NCI-H2227 treated with DMSO at 0.1 percent for 48 hours (cell line): ENCODE measurements at places on chromosomes 4 and X.

GRCh38 chr4:156830351-156830750 is 141.2 kb downstream of the PDGFC start:
- DNase-seq: no peak

- DNase-seq: peak; percentile 79
These were observed 78.2 kb upstream of the TET2 start for GRCh38 chr4:105068516-105068915.

DNA sequence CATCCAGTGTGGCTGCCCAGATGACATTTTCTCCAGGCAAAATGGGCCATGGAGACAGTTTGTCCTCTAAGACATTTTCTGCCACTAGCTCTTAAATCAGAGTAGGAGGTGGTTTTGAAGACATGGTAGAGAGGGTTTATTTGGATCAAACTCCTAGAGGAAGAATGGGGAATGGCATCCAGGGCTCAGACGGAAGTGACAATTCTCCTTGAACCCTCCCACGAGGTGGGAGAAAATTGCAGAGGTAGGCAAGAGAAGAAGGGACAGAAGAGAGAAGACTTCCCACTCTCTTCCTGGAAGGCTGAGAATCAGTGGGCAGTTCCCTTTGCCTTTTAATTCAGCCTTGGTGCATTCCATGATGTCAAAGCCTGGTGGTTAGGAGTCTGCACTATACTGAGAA is 194.0 kb downstream of the SMIM20 start:
- DNase-seq: no peak

DNA sequence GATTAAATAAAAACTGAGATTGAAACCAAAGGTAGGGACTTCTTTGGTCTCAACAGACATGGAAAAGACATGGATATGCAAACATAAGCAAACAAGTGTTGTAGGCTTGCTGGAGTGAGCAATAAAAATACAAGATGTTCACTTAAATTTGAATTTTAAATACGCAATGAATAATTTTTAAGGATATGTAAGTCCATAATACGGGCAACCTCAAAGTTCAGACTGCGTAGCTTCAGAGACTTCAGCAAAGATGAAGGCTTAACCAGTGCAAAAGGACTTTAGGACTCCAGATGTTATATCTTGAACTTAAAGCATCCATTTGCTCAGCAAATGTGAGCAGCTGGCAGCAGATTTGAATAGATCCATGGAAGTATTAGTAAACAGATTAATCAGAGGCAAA is 549.3 kb downstream of the ARAP2 start:
- no peak for DNase-seq

- DNase-seq: no peak
These were observed 682.2 kb upstream of the DIAPH2 start for GRCh38 chrX:96002431-96002830.

- peak; percentile 43 for DNase-seq
These were observed 13.6 kb upstream of the HELT start for GRCh38 chr4:185004562-185005218.

- DNase-seq: no peak
These were observed 18.4 kb upstream of the MGST2 start for GRCh38 chr4:139647184-139647583.

- no peak for DNase-seq
These were observed 6.7 kb downstream of the RAB9A start for GRCh38 chrX:13695601-13696115.

GRCh38 chr4:117893207-117893606 is 141.1 kb upstream of the NDST3 start:
- DNase-seq: no peak

DNA sequence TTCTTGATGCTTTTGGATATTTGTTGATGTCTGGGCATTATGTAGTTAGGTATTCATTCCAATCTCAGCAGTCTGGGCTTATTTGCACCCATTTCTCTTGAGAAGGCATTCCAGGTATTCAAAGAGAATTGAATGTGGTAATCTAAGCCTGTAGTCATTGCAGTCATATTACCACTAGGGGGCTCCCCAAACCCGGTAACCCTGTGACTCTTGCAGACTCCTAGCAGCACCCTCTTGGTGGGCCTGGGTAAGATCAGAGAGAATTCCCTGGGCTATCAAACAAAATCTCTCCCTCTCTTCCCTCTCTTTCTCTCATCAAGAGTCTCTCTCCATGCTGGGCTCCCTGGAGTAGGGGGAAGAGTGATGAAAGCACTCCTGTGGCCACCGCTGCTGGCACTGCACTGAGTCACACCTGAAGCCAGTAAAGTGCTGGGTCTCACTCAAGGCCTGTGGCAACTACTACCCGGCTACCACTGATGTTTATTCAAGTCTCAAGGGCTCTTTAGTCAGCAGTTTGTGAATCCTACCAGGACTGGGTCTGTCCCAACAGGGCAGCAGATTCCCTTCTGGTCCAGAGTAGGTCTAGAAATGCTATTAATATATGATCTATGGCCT is 187.7 kb upstream of the NUDT10 start:
- peak; percentile 16 for DNase-seq

- DNase-seq: no peak
These were observed 9.3 kb downstream of the CCDC160 start for GRCh38 chrX:134246282-134246681.

DNA sequence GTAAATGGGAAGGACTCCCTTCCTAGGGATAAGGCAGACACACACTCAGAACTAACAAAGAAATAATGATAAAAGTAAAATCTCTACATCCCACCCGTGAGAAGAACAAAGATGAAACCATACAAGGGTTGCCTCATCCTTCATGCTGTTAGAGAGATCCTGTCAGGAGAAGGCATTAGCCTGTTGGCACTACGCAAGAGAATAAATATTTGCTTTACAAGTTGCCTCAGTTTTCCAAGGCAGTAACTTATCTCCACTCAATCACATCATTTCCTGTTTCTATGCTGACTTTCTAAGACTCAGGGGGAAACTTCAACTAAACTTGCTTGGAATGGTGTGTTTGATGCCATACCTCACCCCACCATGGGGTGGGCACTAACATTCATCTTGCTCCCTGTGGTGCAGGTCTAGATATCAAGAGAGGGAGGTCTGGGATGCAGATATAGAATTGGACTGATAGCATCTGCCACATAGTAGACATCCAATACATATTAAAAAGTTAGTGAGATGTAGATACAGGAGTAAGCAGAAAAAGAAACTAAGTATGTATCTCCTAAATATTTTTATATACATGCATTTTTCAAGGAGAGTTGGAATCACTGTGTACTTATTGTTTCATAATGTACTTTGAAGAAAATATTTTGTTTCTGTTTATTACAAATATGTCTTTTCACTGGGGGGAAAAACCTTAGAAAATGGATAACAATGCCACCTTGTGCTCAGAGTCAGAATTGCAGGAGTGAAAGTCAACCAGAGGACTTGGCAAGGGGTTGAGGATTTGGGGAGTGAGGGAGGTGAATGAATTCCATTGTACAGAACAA is 57.2 kb upstream of the BEX4 start:
- DNase-seq: peak; percentile 61

GRCh38 chrX:31200430-31200829 is 128.6 kb upstream of the FTHL17 start:
- DNase-seq: no peak

DNA sequence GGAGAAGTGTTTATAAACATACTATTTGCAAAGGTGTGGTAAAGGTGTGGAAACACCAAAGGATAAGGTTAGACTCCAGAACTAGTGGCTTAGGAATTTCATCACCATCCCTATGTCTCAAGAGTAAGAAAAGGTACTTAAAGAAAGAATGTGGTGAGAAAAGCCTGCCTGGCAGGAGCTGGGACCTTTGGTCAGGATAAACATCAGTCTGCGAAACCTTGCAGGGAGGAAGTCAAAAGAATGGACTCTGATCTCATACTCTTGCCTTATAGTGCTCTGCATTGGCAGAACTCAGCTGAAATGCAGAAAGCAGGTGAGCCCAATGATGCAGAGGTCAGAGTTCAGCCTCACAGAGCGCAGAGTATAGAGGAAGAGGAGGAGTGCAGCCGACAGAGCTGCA is 97.2 kb upstream of the NR3C2 start:
- DNase-seq: no peak

GRCh38 chr4:8854016-8854415 is 17.6 kb downstream of the HMX1 start:
- no peak for DNase-seq

DNA sequence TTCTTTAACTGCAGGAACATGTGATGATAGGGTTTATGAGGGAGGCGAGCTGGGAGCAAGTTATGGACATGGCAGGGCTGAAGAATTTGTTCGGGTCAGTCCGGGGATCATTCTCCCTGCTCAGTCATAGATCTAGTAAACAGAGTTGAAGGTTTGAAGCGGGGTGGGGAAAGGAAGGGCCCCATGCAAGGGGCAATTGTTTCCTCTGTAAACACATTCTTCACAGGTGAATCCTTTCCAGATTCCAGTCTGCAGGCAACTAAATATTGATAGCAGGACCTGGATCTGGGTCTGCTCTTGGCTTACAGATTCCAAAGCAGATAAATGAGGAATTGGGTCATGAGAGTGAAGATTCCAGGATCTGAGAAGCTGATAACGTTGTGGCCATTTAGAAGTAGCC is 44.3 kb upstream of the ARHGAP24 start:
- no peak for DNase-seq

DNA sequence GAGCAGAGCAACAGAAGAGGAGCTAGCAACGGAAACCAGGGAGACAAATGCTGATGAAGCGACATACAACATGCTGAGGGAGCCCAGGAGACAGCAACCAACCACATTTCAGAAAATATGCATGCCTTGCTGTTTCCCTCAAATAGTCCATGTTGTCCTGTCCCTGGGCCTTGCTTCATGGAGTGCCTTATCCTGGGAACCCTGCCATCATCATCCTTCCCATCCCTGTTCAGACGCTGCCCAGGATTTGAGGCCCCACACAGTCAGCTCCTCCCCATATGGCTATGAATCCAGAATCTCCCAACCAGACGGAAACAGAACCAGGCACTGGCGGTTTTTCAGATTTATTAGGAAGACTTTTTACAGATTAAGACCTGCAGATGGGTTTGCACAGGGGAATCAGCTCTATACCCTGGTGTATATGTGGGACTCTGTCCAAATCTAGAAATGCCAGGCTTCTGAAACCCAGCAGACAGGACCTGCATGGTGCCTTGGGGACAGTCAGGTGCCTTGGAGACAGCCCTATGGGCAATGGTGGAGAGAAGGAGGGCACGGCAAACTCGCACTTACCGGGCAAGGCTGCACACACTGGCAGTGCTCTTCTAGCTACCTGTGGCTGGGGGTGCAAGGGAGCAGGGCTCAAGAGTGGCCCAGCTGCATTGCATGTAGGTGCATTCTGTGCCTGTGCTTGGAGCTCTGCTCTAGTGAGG is 199.7 kb upstream of the MAMLD1 start:
- no peak for DNase-seq

DNA sequence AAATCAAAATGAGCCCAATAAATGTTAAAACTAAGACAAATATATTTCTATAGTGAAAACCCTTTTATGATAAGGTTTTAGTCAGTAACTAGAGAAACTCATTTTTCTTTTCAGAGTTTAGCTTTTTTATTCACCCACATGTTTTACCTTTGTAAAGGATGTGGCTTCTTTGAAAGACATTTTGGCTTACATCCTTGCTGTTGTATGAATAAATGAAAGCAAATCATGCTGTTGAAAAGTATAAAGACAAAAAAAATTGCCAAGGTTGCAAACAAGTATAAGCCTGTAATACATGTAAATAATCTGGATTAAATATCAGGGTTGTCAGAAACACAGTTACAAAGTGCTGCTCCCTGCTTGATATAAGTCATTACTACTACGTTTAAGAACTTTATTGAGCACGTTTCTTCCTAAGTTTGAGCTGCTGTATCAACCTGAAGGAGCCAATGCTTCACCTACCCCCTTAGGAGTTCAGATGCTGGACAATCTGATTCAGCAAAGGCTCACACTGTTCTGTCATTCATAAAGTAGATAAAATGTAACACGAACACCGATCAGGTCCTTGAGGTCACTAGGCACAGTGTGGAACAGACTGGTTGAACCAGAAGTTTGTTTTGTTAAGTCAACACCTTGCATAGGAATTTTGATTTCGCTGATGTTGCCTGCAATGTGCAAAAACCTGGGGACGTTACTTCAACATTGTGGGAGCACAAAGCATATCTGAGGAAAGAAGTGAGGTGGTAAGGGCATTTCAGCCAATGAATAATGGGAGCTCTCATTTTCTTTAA is 321.2 kb upstream of the BMP3 start:
- no peak for DNase-seq

DNA sequence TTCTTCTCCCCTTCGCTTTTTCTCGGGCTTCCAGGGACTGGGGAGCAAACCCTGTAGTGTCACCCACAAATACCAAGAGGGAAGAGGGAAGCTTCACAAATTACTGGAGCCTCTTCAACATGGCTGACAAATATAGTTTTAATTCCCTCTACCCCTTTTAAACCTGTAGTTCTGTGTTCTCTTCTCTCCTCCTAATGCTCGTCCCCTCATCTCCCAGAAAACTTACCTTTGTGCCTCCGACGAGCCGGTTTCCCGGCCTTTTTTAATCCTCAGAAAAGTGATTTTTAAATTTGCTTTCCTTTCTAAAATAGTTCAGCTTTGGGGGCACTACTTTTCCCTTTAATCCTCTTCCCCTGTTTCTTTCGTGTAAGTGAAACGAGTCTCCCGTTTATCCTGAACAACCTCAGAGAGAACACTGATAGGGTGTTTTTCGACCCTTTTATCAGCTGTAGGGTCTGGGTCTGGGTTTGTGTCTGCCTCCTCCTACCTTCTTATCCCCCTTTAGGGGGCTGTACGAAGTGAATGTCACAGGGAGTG is 408 bp downstream of the TET2 start:
- no peak for DNase-seq

GRCh38 chr4:149161247-149161646 is 654.4 kb downstream of the IQCM start:
- DNase-seq: no peak

- DNase-seq: no peak
These were observed 35.6 kb downstream of the BCLAF3 start for GRCh38 chrX:19955306-19955705.

DNA sequence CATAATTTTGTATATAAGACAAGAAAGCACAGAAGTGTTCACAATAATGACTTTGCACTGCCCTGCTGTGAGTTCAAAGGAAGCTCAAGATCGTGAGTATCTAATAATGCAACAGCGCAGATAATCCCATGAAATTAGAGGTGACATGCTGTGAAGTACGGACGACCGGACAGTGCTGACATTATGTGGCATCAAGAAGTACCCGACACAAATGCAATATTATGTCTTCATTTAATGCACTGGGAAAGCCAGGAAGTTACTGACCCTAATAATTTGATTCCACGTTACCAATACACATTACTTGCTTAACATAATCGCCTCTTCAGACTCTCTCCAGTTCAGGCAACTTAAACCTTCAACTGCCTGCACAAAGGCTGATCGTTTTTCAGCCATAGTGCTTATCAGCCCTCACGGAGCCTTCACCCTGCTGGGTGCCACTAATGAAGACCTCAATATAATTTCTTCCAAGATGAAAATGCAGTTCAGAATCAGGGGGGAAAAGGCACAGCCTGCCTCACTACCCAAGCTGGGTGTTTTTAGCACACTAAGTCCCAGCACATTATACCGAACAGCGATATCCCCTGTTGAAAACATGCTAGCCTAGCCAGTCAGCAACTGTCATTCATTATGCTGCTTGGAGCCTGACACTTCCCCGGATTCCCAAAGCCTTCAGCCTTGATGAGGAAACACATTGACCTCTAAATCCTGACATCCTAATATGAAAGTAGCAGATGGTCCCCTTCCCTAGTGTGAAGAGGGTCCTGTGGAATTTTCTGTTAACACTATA is 56.1 kb downstream of the SLC7A11 start:
- DNase-seq: peak; percentile 73

- no peak for DNase-seq
These were observed 340.1 kb upstream of the CTSO start for GRCh38 chr4:156293657-156294297.
